ENCODE measurements at places on chromosomes 16 and 17. TPM values are rescaled to one million over a fixed set of nuclear protein-coding genes. Genes with fewer than 3 reads are reported as not detected.

DNA sequence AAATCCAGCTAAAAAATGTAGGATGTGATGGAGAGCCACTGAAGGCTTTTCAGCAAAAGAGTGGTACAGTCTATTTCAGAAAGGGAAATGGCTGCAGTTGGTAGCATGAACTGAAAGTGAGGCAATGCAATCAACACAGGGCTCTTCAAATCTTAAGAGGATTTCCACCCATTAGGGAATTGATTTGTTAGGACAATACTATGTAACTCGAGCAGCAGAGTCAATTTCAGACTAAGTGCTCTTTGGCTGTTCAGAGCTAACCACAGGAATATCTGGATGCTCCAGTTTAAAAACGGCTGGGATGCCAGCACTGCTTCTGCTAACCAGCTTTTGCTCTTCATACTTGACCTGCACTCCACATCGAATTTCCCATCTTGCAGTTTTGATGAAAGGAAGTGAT lies 24.6 kb downstream of the CACNG1 start:
- no peak for DNase-seq

DNA sequence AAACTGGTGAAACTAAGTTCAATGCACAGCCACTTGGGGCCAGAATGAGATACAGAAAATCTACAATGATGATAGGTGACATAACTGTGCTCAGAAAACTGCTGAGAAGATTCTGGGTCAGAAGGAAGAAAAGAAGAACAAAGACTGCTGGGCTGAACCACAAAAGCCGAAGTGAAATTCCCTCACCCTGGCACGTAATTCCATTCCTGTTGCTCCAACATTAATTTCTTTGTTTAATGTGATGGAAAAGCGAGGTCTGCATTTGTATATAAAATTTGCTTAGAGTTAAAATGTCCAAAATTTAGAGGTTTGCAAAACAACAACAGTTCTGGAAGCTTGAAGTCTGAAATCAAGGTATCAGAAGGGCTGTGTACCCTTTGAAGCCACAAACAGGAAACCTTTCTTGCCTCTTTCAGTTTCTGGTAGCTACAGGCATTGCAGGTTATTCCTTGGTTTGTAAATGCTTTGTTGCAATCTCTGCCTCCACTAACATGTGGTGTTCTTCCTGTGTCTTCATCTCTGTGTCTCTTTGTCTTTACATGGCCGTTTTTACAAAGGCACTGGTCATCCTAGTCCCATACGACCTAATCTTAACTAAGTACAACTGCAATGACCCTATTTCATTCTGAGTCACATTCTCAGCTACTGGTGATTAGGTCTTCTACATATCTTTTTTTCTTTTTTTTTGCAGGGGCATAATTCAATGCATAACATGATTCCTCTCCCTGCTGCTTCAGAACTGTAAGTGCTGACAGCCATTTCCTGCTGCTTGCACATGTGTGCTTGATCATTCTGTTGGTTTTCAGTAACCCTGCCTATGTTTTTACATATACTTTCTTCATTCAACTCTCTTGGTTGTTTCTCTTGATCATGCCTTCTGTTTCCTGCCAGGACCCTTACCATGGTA lies 603.0 kb upstream of the CDH8 start:
- no peak for DNase-seq

The RAP1GAP2 gene
- total RNA-seq = 32.9 TPM

The CMTM2 gene
- not detected for total RNA-seq

- DNase-seq = no peak
Observed at GRCh38 chr16:9042533-9042932, 48.9 kb upstream of the HAPSTR1 start.

GRCh38 chr16:1134776-1135458 lies 18.0 kb upstream of the CACNA1H start:
- no peak for DNase-seq
